ENCODE measurements at places on chromosomes 12 and 14.

GRCh38 chr14:76957224-76957891, 71.2 kb downstream of the IRF2BPL start:
- no peak for DNase-seq

DNA sequence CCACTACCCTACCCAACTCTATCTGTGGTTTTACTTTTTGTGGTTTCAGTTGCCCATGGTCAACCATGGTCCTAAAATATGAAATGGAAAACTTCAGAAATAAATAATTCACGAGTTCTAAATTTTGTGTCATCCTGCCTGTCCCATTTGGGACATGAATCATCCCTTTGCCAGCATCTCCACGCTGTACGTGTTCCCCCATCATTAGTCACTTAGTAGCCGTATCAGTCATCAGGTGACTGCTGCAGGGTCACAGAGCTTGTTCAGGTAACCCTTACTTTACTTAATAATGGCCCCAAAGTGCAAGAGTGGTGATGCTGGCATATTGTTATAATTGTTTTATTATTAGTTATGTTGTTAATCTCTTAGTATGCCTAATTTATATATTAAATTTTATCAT, 209.9 kb downstream of the ITPR2 start:
- DNase-seq, result no peak

DNA sequence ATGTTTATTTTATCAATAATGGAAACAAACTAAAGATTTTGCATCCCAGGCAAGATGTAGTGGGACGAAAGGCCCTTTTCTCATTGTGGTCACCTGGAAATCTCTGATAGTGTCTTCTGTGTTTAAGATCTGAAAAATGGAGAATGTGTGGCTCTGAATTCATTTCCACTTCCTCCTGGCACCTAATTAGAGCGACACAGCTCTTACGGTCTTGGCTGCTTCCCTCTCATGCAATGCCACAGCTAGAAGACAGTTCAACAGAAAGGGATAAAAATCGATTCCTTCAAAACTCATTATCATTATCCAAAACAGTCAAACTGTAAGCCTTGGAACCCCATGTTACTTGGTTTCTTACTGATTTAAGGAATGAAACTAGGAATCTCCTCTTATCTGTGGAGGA, 9.3 kb downstream of the ST8SIA1 start:
- no peak for DNase-seq

DNA sequence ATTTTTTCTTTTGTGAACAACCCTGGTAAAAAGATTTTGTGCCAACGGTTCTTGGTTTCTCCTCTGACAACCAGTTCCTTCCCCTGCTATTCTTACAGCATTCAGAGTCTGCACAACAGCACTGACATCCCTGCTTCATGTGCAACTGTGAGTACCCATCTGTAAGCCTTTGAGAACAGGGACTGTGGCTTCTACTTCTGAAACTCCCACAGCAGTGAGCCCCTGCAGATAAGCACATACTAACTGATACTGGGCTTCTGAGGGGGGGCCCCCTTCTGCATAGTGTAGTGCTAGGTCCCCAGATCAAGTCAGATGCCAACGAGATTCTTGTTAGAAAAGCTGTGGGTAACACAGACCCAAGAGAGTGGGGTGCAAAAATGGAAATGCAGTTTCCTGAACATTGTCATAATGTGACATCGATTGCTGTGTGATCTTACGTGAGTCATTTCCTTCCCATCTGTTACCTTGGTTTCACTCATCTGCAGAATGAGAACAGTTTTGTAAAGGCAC, 11.1 kb upstream of the NINJ2 start:
- DNase-seq, result no peak

GRCh38 chr12:93925585-93926205, 222.7 kb upstream of the PLXNC1 start:
- no peak for DNase-seq

DNA sequence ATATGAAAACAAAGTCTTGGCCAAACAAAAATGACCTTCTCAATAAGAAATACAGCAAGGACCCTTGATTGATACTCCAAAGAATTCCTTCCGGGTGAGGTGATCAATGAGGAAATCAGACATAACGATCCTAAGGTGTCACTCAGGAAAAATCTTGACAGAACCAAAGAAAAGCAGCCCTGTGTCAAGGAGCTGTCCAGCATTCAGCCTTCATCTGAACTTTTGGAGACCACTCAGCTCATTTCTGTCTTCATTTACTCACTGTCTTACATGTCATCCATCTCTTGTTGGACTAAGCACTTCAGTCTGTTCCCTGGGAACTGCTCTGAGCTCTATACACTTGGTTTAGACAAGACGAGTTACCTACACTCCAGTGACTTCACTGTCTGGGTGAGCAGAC, 179.9 kb downstream of the GRIN2B start:
- no peak for DNase-seq

DNA sequence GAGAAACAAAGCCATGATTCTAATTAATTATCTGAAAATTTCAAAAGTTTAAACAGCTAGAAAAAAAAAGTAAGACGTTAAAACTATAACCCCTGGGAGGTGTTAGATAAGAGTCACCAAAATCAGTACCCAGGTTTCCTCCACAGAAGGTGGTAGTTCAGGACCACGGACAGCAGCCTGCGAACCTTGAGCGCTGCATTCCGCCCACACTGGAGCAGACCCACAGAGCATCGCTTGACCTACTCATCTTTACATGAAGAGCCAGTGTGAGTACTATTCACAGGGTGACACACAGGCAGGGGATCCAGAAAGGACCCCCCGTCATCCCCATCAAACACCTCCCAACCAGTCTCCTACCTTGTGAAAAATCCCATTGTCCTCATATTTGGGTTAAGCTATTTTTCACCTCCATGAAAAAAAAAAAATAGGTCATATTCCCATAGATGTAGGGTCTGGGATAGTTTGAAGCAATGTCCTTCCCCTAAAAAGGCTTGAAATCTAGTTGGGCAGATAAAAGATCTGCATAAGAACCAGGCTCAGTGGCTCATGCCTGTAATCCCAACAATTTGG, 8.8 kb upstream of the CHGA start:
- no peak for DNase-seq

DNA sequence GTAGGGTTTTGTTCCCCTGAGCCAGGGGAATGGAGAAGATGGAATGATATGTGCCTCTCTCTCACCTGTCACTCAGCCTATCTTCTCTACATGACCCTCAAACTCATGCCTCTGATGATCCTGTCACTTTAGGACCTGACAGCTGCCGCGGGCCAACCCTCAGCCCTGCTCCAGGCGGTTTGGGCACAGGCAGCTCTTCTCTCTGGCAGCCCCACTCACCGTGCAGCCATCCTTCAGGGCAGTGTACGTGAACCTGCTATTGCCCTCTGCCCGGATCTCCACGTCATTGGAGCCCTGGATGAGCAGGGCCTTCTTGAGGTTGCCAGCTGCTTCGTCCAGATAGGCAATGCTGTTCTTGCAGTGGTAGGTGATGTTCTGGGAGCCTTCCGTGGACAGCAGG, 10.5 kb downstream of the TMEM106C start:
- no peak for DNase-seq

DNA sequence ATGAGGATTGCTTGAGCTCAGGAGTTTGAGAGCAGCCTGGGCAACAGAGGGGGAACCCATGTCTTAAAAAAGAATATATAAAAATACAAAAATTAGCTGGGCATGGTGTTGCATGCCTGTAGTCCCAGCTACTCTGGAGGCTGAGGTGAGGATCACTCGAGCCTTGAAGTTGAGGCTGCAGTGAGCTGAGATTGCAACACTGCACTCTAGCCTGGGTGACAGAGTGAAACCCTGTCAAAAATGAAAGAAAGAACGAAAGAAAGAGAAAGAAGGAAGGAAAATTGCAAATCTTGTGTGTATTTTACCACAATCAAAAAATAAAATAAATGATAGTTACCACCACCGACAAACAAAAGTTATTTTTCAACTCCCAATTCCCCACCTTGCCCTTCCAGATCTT, 45.3 kb downstream of the SPRING1 start:
- DNase-seq, result no peak

DNA sequence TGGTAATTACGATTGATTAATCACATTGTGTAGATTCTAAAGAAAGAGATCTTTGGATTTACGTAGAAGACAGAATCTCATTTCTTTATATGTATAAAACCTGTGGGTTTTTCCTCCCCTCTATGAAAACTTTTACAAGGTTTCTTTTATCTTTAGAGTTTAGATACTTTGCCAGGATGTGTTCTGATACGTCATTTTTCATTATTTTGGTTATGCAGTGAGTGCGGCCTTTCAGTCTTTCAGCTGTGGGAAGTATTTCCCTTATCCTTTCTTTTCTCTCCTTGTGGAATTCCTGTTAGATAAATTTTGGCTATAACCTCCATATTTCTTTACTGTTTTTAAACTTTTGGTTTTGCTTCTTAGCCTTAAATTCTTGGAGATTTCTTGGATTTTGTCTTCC, 92.7 kb downstream of the TTLL5 start:
- DNase-seq, result no peak

- DNase-seq, result no peak
Measured at GRCh38 chr14:101783260-101784016, 21.9 kb downstream of the PPP2R5C start.

- no peak for DNase-seq
Measured at GRCh38 chr12:67692966-67693365, 44.4 kb downstream of the DYRK2 start.

DNA sequence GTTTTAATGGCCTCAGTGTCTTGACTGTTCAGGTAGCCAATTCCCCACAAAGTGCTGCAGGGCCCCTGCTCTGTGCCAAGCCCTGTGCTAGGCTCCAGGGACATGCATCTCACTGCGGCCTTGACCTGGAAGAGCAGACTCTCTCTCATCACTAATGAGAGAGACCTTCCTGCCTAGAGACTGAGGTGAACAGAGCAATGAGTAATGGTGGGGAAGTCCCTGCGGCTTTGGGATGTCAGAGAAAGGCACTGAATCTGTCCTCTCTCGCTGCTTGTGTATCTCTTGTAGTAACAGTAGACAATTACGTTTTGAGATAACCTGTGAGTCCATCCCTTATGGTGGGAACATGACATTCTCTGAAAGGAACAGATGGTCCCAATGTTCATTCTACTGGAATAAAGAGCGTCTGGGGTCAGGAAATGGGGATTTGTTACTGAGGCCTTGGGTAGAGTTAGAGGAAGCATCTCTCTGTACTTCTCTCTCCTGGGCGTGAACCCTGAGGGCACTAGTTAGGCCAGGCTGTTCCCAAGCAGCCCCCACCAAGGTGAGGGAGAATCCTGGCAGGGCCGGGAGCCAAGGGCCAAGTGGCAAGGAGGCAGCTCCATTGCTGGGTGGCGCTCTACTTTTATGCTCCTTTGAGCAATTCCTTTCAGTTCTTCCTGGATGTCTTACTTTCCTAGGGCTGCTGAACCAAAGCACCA, 13.5 kb downstream of the NFATC4 start:
- no peak for DNase-seq

DNA sequence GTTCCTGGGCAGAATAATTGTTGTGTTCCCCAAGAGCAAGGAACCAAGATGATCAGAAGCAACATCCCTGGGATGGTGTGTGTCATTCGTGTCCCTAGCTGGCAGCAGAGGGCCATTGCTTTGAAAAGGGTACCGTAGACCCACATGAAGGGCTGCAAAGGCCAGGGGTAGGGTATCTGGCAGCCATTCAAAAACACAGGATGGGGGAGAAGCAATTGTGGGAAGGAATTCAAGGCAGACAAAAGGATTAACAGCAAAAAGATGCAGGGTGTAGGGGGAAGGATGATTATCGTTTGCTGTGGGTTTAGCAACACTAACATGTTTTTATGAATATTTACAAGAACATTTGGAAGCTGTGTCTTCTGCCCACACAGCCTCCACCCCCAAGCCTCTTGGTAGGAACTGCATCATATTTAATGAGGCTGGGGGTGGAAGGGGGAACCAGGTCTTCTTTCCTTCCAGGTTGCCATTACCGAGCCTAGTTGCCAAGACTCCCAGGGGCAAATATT, 169.0 kb upstream of the G2E3 start:
- DNase-seq, result no peak

- no peak for DNase-seq
Measured at GRCh38 chr14:79544698-79545070, 666.6 kb downstream of the DIO2 start.

DNA sequence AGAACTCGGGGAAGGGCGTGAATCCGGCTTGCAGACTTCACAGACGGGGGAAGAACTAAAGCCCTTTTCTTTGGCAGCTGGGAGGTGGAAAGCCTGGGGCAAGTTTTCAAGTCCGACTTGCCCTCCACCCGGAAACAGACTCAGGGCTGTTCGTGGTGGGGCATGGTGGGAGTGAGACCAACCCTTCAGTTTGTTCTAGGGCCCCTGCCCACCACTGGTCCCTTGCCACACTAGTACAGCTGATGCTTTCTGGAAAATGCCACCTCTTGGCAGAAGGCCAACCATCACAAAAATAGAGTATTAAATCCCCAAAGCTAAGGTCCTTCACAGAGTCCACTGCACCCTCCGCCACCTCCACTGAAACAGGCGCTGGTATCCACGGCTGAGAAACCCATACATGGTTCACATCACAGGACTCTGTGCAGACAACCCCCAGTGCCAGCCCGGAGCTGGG, 50.4 kb upstream of the DDX11 start:
- no peak for DNase-seq

GRCh38 chr12:65630555-65630954, 193.7 kb upstream of the HMGA2 start:
- DNase-seq, result no peak

DNA sequence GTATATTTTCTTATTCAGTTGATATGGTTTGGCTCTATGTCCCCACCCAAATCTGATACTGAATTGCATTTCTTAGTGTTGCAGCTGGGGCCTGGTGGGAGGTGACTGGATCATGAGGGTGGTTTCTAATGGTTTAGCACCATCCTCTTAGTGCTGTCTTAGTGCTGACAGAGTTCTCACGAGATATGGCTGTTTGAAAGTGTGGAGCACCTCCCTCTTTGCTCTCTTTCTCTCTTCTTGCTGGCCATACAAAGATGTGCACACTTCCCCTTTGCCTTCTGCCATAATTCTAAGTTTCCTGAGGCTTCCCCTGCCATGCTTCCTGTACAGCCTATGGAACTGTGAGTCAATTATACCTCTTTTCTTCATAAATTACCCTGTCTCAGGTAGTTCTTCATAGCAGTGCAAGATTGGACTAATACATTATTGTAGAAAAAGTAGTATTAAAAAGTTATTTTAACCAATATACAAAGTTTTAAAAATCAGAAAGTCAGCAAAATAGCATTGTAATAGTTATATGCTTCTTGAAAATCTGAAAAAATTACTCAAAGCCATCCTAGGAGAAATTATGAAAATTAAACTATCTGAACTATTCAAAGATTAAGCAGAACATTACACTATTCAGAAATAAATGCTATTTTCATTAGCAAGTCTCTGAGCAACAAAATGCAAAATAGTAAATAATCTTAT, 84.1 kb downstream of the PPP1R12A start:
- no peak for DNase-seq

- DNase-seq, result no peak
Measured at GRCh38 chr12:108063192-108063591, 65.9 kb upstream of the WSCD2 start.

GRCh38 chr12:10558301-10558700, 52.6 kb downstream of the EIF2S3B start:
- DNase-seq, result no peak

Measured in GM12891 (cell line).